ENCODE measurements at places on chromosomes 4 and X. TPM values are rescaled to one million over a fixed set of nuclear protein-coding genes. Genes with fewer than 3 reads are reported as not detected.

Gene GAGE12J
- total RNA-seq: not detected

Gene MUC7
- not detected for total RNA-seq

Gene PRRG3
- total RNA-seq: not detected

Gene CCNB3
- 0.58 TPM for total RNA-seq

Gene TCEANC
- total RNA-seq: 7.0 TPM

Gene TMEM47
- total RNA-seq: 101 TPM
